ENCODE measurements at places on chromosomes 3 and 15.

- no peak for DNase-seq
Measured at GRCh38 chr15:28918141-28918983, 32.6 kb downstream of the APBA2 start.

DNA sequence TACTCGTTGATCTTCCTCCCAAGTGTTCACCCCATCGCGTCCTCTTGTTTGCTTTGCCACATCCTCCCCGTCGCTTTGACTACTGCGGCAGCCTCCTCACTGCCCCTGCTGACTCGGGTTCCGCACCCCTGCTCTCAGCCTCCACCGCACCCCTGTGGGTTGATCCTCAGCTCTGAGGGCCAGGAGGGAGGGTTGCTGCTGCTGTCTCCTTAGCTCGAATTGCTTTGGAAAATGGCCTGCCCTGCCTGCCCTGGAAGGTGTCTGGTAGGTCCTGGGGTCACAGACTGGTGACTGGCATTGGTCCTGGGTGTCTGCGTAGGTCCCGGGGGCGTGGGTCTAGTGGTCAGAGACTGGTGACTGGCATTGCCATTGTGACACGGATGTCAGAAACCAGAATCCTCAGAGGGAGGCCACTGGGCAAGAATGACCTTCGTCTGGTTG, 9.4 kb downstream of the MUC4 start:
- DNase-seq, result no peak

GRCh38 chr3:54891540-54891897, 36.3 kb downstream of the LRTM1 start:
- DNase-seq, result peak; percentile 3

GRCh38 chr15:78006567-78007205, 70.8 kb downstream of the TBC1D2B start:
- DNase-seq, result no peak

GRCh38 chr3:33099109-33099645, 2.2 kb upstream of the GLB1 start:
- DNase-seq, result no peak

DNA sequence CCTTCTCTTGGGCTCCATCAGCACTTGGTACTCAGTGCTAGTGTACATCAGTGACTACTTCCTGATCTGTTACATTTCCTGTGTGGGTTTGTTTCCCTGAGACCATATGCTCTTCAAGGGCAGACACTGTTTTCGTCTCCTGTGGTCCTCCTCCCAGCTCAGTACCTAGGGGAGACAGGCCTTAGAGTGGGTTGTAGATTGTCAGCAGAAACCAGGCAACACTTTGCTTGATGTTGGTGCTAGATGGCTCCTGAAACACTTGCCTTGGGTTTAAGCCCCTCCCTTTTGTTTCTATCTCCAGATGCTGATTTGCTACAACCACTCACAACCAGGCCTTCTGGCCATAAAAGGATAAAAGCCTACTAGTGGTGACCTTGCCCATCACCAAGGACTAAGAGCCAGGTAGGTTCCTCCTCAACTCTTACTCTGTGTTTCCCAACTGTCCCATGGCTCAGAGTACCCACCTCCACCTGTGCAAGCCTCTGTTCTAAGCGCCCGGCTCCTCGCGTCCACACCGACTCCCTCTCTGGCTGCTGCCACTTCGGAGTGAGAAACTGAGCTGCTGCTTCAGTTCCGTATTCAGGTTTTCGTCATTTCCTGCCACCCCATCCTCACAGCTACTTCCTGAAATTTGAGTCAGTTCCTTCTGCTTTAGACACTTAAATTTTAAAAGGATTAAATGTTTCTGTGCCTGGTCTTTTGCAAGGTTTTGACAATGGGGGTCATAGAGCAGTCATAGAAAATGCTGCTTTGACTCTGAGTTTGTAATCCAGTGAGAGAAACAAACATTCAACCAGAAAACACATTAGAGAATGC, at the start of gene HCLS1:
Gene HCLS1, minus strand, starts transcription at position 548 of the 816 bp plus-strand sequence. CDS start 2,556 bp downstream, outside the sequence.
- DNase-seq, result no peak

DNA sequence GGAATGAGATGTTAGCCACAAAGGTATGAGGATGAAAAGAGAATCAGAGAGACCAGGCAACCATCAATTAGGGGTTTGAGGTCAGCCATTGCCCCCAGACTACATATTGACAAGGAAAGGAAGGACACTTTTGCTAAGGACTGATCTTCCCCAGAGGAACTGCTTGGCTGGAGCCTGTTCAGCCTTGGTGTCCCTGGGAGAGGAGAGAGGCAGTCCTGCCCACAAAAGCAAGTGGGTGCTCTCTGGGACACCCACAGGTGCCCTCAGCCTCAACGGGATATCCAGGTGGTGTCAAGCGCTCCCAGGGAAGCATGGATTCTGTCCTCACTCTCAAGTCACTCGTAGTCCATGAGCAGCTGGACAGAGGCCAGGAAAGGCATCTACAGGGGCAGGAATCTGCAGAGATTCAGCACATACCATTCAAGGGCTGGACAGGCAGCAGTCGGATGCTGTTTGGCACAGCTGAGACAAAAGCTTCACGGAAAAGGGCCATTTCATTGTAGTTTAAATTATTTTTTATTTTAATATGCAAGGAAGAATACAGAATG, 166.2 kb downstream of the UACA start:
- DNase-seq, result no peak

DNA sequence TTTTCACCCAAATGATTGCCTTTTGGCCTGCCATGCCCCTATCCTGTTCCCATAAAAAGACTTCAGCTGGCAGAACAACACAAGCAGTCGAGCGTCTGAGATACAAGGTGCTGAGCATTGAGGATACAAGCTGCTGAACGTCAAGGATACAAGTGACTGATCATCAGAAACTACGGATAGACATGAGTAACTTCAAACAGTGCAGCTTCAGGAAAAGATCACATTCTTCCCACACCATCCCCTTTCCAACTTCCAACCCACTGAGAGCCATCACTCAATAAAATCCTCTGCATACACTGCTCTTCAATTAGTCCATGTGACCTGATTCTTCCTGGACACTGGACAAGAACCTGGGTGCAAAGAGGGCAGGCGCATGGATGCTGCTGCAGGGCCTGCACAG, 1198.9 kb downstream of the ROBO2 start:
- DNase-seq, result no peak

GRCh38 chr3:58776231-58776630, 109.7 kb upstream of the FAM3D start:
- DNase-seq, result no peak

GRCh38 chr3:51396401-51396800, 5.3 kb downstream of the RBM15B start:
- DNase-seq, result no peak

GRCh38 chr3:197795200-197795599, 4.1 kb downstream of the LRCH3 start:
- no peak for DNase-seq

- no peak for DNase-seq
Measured at GRCh38 chr3:128353361-128353965, 113.2 kb downstream of the DNAJB8 start.

DNA sequence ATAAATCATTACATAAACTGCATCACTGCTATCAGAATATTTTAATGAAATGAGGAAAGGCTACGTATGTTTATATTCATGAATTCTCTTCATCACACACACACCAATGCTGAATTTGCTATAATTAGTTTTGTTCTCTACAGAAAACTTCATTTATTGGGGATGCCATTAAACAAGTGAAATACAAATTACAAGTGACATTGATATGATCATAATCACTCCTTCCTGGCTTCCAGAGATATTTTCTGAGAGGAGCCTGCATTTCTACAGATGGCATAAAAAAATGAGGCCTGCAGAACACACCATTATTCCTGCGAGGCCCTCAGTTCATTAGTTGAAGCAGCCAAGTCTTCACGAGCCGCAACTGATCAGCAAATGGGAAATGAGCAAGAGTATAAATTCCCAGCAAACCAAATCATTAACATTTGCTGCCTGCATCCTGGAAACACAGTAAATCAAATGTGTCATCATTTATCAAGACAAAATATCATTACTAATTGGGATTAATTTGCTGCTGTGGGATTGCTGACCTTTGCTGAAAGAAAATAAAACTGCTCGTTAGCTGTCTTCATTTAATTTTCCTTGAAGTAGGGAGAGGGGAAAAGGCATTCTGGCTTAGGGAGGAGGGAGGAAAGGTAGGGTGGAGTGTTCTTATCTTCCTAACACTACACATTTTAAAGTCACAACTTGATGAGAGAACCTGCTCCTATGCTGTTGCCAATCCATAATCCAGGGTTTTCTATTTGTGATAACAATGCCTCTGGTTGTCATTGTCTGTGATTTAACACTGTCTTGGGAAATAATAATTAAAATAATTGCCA, 921.9 kb downstream of the SQOR start:
- no peak for DNase-seq

- no peak for DNase-seq
Measured at GRCh38 chr3:60580809-60581208, 670.4 kb downstream of the FHIT start.

DNA sequence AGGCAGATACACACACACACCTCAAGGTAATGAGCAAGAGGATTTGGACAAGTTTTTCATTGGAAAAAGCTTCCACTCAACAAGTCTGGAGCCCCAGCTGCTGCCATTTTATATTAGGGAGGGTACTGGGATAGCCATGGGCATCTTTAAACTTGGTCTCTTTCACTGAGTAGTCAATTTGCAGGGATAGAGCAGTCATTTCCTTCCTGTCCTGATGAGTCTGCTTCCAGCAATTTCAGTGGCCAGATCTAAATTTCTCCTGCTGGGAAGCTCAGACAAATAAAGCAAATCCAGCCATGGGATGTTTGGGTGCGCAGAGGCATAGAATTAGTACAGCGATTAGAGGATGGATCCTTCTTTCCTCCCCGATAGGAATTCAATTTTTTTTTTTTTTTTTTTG, 874 bp upstream of the ERC2 start:
- DNase-seq, result no peak

DNA sequence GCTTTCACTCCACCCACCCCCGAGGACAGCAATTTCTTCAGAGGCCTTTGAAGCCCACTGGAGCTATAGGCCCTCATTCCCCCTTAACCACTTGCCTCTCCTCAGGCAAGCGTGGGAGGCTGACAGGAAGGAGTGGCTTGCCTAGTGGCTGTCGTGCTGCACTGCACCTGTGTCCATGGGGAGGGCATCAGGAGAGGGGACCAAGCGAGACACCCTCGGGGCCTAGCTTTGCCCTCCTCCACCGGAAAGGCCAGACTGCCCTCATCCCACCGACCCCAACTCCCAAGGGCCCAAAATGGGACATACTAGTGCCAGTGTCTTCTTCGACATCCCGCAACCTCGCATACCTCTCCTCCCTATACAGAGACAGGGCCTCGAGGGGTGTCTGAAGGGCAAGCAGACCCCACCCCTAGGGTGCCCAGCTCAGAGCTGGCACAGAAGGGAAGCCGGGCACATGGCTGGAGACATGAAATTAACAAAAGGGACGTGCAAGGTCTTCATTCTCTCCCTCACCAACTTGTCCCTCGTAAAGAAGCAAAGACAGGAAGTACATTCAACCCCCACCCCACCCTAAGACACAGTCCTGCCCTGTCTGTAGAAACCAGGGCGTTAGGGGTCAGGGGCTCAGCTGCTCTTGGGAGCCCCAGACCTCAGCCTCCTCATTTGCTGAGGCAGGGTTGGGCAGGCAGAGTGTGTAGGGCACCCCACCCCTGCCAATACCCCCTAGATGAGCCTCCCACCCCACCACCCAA, 24.3 kb downstream of the VIPR1 start:
- DNase-seq, result no peak

- DNase-seq, result peak; percentile 2
Measured at GRCh38 chr3:54822206-54822605, 105.7 kb downstream of the LRTM1 start.

DNA sequence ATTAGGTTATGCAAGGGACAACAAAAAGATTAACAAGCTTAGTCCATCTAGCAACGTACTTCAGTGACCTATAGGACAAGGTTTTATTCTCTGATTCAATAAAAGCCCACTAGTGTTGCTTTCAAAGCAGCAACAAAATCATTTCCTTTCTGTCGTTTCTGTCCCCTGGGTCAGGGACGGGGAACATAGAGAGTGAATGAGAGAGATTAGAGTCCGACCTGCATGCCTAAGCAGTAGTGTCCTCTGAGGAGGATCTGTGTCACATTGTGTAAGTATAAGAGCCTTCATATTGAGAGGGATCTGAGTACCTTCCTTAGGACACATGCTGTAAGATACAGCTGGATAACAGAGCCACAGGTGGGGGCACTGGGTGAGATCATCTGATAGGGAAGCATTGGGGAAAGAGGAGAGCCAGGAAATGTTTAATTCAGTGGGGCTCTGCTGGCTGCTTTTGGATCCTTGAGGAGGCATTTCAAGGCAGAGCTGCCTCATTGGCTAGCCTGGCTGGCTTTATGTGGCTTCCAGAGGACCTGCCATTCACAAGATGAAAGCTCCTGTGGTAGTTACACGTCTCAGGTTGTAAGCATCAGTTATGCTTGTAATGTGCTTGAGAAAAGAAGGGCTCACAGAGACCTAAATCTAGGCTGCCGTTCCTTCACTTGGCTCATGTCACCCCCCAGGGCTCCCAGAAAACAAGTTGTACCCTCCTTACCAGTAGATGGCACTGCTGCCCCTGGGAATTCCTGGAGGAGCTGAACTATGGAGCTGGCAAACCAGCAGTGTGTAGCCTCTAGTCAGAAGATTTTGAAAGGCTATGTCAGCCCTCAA, 2.7 kb downstream of the TMEM108 start:
- peak; percentile 70 for DNase-seq

DNA sequence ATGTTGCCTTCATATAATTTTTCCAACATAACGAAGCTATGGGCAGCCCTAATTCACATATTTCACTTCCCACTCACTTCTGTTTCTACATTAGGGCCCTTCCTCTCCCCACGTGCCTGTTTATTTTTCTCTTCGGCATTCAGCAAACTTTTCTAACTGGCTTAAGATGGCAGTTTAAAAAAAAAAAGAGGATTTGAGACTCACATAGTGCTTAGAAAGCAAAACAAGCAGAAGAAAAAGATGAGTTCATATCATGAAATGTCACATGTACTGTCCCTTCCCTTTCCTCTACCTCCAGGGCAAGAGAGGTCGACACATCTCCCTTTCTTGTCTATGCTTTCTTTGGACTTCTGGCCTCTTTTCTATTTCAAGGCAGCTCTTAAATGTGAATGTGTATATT, 30.6 kb downstream of the SLC49A4 start:
- peak; percentile 80 for DNase-seq

DNA sequence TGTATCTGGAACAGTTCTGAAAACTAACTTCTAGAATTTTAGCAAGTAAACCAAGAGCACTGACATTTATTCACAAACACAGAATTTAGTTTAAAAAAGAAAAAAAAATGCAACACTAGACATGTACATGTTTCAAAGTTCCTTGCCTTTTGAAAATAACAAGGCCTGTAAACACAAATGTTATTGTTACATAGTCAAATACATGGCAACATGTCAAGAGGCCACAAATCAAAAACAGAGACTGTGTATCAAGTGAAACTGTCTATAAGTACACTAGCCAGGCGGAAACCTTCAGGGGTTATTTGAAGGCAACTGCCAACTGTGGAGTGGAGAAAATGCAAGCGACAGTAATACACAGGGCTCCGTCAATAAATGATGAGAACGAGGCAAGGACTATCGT, 547.6 kb downstream of the FOXP1 start:
- DNase-seq, result no peak

DNA sequence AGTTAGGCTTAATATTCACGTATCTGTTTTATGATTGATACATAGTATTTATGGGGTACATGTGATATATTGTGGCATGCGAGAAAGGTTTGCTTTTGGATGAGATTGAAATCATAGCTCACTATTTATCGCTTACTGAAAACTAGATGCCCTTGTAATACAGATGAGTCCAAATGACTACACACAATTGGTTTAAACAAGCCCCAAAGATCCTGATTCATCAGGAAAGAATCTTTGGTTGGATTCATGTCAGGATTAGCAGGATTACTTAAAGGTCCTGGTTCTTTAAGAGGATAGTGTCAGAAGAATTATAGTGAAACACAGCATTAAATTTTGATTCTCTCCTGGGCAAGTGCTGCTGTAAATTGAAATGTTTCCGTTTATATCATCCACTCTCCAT, 18.6 kb upstream of the AADAC start:
- no peak for DNase-seq
